Stimulated activated CD4-positive, alpha-beta T cell treated with anti-CD3 and anti-CD28 coated beads, Interleukin-4, amount 100 ng/mL, for 1 hour (primary cell): ENCODE measurements at places on chromosomes 7 and 10.

GRCh38 chr10:98967601-98968000 lies 268.1 kb downstream of the HPSE2 start:
- no peak for DNase-seq

- no peak for DNase-seq
These were observed 267.5 kb downstream of the CELF2 start for GRCh38 chr10:11285171-11285570.

DNA sequence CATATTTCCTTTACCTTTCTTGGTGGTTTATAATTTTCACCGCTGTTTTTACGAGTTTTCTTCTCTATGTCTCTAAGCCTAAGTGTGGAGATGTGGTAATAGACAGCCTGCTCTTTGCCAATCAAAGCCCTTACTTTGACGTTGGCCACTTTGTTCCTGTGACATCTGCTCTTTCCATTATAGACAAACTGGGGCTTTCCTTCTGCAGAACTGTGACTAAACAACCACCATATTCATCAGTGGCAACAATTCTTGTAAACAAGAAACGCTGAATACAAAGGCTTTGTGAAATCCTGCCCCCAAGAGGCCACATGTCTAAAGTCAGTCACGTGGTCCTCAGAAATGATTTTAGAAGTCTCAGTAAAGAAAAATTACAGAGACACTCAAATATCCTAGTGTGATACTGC lies 59.6 kb upstream of the CAPZA2 start:
- peak; percentile 4 for DNase-seq

DNA sequence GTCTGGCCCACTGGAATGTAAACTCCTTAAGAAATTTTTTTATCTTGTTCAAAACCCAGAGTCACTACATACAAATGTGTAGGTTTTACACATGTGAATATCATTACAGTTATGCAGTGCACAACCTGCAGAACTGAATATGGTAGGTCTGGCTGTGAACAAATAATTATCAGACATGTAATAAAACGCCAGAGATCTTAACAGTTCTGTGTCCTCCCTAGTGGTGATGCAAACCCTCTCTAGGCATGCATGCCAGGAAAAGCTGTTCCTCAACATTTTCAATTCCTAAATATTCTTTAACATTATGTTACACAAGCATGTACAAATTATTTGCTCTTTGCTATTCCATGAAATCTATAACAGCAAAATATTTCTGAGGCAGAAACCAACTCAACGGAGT lies 124.6 kb downstream of the IMMP2L start:
- no peak for DNase-seq

GRCh38 chr7:137135654-137136350 lies 207.7 kb downstream of the PTN start:
- no peak for DNase-seq

GRCh38 chr10:110421512-110422138 lies 76.1 kb upstream of the DUSP5 start:
- DNase-seq = no peak

DNA sequence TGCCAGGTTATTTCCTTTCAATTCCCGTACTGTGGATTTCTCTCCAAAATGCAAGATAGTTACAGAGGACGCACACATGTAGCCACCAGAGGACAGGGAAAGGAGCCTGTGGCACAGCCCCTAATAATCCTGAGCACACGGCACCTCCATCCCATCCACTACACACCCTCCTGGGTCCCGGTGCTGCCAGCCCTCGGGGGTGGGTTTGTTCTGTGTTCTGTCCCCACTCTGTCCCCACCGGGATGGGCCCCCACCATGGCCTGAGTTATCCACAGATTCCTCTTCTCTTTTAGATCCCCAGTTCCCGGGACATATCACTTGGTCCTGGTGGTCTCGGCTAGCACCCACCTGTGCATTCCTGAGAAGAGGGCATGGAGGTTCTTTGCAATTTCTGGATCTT lies 196.9 kb upstream of the PPP2R2D start:
- DNase-seq = no peak

GRCh38 chr7:142506601-142507000 lies 242.7 kb upstream of the PRSS1 start:
- no peak for DNase-seq

DNA sequence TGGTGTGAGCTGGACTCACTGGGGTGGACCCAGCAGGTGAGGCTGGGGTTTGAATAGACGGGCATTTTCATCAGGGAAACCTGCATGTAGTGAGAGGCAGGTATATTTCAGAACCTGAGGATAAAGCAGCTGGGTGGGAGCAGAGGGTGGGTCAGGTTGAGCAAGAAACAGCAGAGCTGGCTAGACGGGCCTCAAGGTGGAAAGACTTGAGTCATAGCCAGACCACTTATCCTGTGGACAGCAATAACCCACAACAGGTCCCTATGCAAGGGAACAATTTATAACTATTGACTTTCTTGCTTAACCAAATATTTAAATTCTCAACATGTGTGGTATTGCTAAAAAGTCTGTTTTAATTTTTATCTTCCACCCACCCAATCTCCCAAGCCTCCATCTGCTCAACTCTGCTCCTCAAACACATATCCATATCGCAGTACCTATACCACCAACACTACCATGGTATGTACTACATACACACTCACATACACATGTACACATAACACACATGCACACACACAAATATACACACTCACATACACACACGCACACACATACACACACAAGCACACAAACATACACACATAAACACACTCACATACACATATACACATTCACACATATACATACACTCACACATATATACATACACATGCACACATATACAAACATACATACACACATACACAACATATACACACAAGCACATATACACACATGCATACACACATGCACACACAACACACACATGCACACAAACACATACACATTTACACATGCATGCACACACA lies 129.0 kb upstream of the C7orf33 start:
- no peak for DNase-seq

GRCh38 chr10:69479240-69480067 lies 28.2 kb downstream of the TSPAN15 start:
- DNase-seq = no peak

GRCh38 chr7:15607529-15608210 lies 45.9 kb upstream of the AGMO start:
- DNase-seq = no peak

GRCh38 chr7:140681766-140682165 lies 9.0 kb downstream of the ADCK2 start:
- no peak for DNase-seq

GRCh38 chr10:7786430-7786829 lies 1.4 kb downstream of the KIN start:
- DNase-seq = no peak

DNA sequence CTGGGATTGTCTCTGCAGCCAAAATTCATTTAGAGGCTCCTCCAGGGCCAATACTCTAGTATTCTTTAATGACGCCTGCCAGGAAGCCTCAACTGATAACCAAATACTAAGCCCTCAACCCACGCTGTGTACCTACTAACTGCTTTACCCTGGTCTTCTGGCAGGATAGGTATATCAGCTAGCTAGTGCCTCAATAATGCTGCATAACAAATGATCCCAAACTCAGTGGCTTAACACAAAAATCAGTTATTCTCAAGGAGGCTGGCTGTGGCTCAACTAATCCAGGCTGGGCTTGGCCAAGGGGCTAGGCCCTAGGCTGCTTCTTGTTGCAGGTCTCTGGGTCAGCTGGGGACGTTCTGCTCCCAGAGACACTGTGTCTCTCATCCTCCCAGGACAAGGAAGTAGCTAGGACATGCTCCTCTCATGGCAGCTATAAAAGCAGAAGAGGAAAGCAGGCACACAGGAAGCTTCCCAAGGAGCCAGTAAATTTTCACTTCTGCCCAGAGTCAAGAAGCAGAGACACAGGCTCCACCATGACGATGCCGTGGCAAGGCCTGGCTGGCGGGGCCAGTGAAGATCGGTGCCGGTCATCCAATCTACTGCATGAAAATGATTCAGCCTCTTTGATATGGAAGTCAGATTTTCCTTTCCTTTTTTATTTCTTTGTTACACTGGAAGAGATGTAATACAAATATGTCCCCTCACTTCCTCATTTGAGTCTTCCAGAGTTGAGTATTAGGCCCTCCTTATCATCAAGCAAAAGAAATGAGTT lies 28.6 kb upstream of the COL13A1 start:
- DNase-seq = no peak

- DNase-seq = no peak
These were observed 9.9 kb downstream of the TWIST1 start for GRCh38 chr7:19107356-19108146.

- peak; percentile 66 for DNase-seq
These were observed 164.4 kb downstream of the GLRX3 start for GRCh38 chr10:130300608-130301020.

- no peak for DNase-seq
These were observed 19.5 kb upstream of the SMC3 start for GRCh38 chr10:110548002-110548401.

- no peak for DNase-seq
These were observed 94.9 kb upstream of the KCNIP2 start for GRCh38 chr10:101938305-101939007.

GRCh38 chr10:47306387-47307210 lies 6.6 kb downstream of the GDF10 start:
- DNase-seq = no peak

GRCh38 chr10:70480239-70480861 lies 1.8 kb downstream of the PALD1 start:
- DNase-seq = peak; percentile 29

GRCh38 chr7:6642861-6643640 lies 5.9 kb downstream of the ZNF316 start:
- DNase-seq = no peak

- no peak for DNase-seq
These were observed 129.6 kb upstream of the CCDC6 start for GRCh38 chr10:60035984-60036383.

DNA sequence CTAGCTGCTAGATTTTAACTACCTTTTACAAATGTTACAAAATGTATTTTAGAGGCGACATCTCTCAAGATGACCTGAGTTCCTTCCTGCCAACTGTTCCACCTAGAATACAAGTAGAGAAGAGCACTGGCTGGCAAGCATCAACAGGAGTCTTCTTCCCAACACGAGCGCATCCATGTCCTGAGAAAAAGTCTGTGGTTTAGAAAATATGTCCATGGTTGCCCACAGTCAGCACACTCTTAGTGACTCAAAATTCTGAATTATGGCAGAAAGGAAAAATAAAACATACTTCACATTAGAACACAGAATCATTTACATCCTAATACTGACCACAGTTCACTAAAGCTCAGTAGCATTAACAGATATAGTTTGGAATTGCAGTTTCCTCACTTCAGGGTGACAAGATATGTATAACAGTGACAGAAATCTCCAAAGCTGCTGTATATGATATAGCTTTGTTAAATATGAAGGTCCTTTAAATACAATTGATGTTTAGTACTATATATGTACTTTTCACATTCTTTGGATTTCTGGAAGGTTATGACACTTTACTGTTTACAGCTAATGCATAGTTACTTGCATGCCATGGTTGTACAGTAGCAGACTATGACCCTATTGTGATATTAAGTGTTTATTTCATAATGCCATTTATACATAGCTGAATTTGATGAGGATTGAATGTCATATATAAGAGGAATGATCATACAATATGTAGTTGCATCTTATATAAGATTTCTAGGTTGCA lies 327.1 kb downstream of the GFRA1 start:
- no peak for DNase-seq

DNA sequence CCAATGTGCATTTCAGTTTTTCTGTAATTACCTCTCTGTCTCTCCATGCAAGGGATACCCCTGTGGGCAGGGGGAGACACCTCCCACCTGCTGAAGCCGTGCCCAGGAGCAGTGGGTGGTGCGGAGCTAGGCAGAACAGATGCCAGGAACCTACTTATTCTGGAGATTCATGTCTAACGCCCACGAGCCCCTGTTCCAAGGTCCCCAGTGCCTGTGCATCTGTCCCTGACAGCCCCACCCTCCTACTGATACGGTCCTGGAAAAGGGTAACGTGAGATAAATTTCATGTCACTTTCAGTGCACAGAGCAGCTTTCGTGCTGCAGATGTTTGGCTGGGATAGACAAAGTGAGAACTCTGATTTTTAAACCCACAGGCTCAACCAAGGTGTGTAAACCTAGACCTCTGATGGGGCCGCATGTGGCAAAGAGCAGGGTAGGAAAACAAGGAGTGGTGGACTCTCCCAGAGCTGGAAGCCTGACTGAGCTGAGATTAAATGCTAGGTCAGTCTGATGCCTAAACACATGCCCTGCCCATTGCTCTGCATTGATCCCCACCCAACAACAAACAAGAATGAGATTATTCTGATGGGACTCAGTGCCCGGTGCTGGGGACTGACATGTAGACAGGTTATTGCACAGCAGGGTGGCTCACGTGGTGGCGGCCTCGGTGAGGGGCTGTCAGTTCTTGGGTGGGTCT lies 123.6 kb upstream of the GDF10 start:
- no peak for DNase-seq

DNA sequence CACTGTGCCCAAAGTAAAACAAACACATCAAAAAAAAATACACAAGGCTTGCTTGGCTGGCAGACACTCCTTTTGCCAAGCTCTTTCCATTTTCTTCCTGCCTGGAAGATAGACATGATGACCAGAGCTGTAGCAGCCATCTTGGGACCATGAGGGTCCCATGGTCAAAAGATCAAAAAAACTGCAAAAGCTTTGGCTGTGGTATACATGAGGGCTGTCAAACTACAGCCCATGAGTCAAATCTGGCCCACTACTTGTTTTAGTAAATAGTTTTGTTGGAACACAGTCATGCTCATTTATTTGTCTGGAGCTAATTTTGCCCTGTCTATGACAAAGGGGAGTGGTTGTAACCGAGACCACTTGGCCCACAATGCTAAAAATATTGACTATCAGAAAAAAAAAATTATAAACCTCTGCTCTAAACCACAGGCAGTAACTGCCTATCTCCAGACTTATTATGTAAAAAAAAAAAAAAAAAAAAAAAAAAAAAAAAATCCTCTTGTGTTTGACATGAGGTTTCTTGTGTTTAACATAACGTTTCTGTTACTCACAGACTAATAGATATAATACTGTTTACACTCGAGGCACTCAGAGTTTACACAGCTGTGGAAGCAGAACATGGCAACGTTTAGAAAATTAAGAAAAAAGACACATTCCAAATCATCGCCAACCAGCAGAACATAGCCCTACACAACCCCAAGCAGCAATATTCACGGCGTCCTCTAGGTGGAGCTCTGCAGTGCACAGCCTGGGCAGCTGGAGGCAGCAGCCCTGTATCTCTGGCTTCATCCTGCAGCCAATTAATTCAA lies 36.9 kb downstream of the ASB13 start:
- DNase-seq = peak; percentile 85

- DNase-seq = no peak
These were observed 117.3 kb upstream of the CDK6 start for GRCh38 chr7:92953657-92954056.

GRCh38 chr10:3671386-3671955 lies 113.5 kb downstream of the KLF6 start:
- DNase-seq = no peak

- no peak for DNase-seq
These were observed 470.1 kb upstream of the ADARB2 start for GRCh38 chr10:2207246-2207922.

DNA sequence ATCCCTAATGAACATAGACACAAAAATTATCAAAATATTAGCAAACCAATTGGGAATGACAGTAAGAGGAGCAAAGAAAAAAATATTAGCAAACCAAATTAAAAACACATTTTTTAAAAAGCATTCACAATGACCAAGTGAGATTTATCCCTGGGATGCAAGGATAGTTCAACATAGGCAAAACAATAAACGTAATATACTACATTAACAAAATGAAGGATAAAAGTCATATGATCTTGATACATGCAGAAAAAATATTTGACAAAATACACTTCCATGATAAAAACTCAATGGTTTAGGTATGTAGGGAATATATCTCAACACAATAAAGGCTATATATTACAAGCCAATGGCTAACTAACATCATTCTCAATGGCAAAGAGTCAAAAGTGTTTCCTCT lies 83.3 kb downstream of the CRPPA start:
- DNase-seq = no peak

- no peak for DNase-seq
These were observed 170.9 kb upstream of the NPVF start for GRCh38 chr7:25399000-25399750.
